CD4-positive, alpha-beta memory T cell (primary cell): ENCODE measurements at places on chromosomes 4 and X.

DNA sequence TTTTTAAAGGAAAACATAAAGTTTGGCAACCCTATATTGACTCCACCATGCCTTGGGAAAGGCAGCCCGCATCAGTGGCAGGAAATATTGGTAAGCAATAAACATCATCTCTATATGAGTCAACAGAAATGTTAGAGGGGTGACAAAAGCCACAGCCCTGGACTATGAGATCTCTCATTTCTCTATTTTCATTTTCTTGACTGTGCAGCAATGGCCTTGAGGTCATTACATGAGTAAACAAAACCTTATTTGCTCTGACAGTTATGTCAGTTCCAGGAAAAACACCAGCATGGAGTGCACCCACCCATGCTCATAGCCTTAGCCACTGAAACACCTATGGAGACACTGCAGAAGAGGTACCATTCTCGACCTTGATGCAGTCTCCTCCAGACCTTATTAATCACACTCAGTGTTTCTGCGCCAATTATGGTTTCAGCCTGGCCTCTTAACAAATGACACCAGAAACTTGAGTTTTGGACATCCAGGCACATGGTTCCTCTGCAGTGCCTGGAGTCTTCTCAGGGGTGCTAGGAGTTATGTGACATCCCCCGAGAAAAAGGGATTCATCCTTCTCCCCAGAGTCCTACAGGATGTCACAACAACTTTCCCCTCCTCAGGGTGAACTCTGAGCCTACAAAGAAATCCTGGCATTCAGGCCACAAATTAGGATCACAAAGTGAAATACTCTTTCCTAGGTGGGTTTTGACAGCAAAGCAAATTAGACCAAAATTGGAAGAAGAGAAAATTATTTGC lies 16.0 kb upstream of the HPGD start:
- DNase-seq: no peak

- DNase-seq: no peak
Observed at GRCh38 chr4:186236126-186236525, 8.8 kb downstream of the KLKB1 start.

- DNase-seq: no peak
Observed at GRCh38 chr4:8721621-8722020, 129.1 kb downstream of the CPZ start.

DNA sequence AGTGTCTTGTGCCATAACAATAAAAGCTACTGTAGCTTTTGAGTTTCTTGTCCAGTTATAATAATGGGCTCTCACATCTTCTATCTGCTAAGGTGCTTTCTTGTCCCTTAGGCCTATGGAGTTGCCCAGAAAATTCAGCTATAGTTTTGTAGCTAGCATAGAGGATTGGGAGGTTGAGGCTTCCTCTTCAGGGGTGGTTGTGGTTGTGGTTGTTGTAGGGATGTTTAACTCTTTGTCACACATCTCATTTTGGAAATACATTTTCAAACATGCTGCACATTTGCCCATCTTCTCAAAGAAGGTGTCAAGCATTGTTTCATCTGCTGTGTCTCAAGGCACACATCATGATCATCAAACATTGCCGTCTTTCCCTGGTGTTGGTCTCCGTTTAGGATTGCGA lies 65.0 kb downstream of the ATXN3L start:
- DNase-seq: no peak

- no peak for DNase-seq
Observed at GRCh38 chr4:18209448-18209847, 187.9 kb upstream of the LCORL start.

GRCh38 chr4:82423245-82424054 lies 6.8 kb downstream of the HNRNPDL start:
- no peak for DNase-seq

GRCh38 chr4:3339577-3339976 lies 46.8 kb downstream of the RGS12 start:
- no peak for DNase-seq

GRCh38 chr4:24645765-24646550 lies 61.6 kb upstream of the DHX15 start:
- no peak for DNase-seq

DNA sequence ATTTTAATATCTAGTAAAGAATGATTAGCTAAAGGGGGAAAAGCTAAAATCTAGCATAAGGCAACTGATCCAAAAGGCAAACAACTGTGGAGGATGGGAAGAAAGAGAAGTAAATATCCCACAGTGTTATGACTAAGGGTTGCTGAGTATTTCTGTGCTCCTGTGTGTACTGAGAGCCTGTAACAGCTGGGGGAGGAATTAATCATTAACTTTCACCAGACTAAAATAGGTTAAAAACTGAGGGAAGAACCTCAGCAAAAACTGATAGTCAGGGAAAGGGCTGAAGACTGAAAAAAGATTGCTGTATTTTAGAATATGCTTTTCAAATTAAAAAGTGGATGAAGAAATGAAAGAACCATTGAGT lies 365.9 kb downstream of the CXXC4 start:
- no peak for DNase-seq

GRCh38 chrX:112043997-112044396 lies 38.6 kb downstream of the TRPC5 start:
- DNase-seq: no peak

DNA sequence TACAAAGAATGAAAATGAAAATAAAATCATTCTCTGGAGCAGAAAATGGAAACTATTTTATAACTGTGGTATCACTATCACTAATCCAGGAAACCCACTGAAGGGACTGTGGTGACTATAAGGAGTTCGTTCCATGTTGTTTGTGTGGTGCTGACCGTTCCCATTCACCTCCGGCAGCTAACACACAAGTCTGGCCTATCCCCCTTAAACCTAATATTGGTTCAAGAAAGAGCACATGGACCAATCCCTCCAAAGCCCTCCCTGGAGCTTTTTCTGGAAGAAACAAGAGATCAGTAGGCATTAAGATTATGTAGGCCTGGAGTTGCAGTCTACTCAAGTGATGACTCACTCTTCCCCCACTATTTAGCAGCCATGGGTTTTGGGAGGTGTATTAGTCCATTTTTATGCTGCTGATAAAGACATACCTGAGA lies 25.9 kb upstream of the FAM241A start:
- no peak for DNase-seq

DNA sequence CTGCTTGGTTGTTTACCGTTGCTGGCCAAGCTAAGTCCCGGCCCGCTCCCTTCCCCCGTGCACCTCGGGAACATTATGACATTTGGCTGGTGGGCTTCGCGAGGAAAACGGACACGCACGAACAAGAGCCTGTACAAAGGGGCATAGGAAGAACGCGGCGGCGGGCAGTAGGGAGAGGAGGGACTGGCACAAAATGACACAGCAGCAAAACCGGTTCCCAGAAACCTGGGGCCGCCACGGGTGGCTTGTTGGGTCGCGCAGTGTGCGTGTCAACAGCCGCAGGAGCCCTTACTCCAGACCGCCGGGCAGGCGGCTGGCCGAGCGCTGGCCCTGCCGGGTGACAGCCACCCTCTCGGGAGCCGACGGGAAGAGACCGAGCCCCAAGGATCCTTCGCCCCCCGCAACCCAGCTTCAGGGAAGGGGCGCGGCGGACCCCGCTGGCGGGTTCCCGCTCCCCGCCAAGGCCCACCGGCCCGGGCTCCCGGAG lies 1.6 kb upstream of the LIN54 start:
- DNase-seq: no peak

DNA sequence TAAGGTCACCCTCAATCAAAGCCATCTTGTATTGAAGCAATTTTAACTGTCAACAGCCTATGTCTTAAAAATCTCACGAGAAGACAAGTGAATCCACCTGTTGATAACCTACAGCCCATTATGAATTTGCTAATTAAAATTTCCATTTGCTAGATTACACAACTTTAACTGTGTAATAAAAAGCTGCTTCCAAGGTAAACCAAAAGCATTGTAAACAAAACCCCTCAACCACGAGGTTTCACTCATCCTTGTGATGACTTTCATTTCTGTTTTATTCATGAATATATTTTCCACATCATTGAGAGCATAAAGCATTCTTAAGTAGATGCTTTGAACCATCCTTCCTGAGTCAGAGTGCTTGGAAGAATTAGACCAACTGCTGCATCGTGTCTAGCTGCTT lies 217.5 kb upstream of the GYPA start:
- DNase-seq: no peak

DNA sequence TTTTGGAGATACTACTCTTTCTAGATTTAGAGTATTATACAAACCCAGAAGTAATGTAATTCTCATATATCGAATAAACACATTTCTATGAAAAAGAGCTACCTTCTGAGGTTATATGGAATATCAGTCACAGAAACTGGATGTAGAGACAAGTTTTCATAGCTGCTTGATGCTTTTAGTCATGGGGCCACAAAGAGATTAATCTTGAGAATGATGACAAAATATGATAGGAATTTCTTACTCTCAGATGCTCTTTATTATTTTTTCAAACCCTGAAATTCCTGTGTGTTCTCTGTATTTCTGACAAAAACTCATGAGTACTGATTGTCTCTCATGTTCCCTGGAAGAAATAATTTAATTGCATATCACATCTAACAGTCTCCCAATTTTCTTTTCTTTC lies 662.5 kb downstream of the RAPGEF2 start:
- DNase-seq: no peak

GRCh38 chr4:45951153-45951552 lies 172.7 kb downstream of the GABRG1 start:
- DNase-seq: no peak

GRCh38 chr4:58163156-58163555 lies 1053.0 kb upstream of the IGFBP7 start:
- DNase-seq: no peak

GRCh38 chr4:155690044-155690837 lies 23.6 kb downstream of the GUCY1A1 start:
- no peak for DNase-seq

DNA sequence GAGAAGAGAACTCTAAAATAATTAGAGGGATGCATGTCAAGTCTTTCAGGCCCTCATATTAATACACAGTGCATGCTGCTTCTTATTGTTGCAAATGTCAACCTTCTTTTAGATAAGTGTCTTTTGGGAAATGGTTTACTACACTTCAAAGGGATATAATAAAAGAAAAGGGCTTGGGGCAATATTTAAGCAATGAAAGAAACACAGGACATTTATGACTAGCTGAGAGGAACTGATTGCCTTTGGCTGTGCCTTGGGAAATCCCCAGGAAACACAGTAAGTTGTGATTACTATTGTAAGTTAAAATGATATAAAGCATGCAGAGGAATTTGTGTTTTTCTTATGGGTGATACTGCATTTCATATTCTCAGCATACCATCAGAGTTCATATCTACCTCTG lies 1036.2 kb upstream of the GRID2 start:
- no peak for DNase-seq

DNA sequence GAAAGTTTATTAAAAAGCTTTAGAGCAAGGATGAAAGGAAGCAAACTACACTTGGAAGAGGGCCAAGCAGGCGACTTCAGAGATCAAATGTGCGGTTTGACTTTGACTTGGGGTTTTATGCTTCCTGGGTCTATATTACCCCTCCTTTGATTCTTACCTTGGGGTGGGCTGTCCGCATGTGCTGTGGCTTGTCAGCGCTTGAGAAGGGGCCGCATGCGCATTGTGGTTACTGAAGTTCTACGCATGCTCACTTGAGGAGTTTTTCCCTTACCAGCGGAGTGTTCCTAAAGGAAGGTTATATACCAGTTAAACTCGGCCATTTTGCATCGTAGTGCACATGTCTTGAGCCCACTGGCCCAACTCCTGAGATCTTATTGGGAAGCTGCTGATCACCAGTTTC lies 9.9 kb downstream of the ZNF157 start:
- DNase-seq: peak; percentile 84

GRCh38 chr4:108854786-108855185 lies 91.9 kb upstream of the ETNPPL start:
- DNase-seq: no peak
